AG10803 (cell line): ENCODE measurements at places on chromosomes 3 and 15.

GRCh38 chr3:57048052-57048671, 12.3 kb upstream of the SPATA12 start:
- DNase-seq = peak; percentile 94

- DNase-seq = peak; percentile 42
These were observed 90.2 kb upstream of the CHD2 start for GRCh38 chr15:92809880-92810361.

- DNase-seq = no peak
These were observed 66.6 kb downstream of the PDZRN3 start for GRCh38 chr3:73557986-73558726.

DNA sequence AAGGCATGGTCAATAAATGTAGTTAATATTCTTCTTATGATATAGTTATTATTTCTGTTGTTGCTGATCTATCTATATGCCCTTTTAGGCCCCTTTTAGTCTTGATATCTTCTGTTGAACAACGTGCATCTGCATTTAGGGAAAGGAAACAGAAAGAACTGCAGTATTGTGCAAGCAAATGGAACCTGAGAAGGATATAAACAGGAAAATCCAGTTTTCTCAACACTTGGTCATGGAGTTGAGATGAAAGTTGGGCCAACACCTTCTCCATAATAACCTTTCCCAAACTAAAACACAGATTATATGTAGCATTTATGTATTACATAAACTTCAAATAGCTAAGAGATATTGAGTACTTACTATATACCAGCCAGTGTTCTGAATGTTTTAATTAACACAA, 179.7 kb downstream of the ADAMTS9 start:
- no peak for DNase-seq

DNA sequence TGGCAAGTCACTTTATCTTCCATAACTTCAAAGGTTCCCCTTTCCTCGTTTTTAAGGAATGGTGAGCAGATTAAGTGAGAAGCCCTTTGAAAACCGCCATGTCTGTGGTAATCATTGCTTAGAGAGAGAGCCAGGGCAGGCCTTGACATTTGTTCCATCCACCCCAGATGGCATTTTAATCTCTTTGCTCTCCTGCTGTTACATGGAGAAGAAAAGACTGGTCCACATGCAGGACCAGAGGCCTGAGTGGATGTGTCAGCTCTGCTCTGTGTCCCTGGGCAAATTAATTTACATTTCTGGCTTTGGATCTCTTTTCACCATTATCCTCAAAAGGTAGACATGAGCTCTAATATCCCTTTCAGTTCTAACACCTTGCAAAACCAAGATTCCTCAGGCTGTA, 157.3 kb upstream of the LPP start:
- DNase-seq = no peak

GRCh38 chr15:33722005-33722672, 246.2 kb upstream of the CHRM5 start:
- peak; percentile 30 for DNase-seq

- DNase-seq = peak; percentile 68
These were observed 40.8 kb downstream of the RARB start for GRCh38 chr3:25468866-25469319.

DNA sequence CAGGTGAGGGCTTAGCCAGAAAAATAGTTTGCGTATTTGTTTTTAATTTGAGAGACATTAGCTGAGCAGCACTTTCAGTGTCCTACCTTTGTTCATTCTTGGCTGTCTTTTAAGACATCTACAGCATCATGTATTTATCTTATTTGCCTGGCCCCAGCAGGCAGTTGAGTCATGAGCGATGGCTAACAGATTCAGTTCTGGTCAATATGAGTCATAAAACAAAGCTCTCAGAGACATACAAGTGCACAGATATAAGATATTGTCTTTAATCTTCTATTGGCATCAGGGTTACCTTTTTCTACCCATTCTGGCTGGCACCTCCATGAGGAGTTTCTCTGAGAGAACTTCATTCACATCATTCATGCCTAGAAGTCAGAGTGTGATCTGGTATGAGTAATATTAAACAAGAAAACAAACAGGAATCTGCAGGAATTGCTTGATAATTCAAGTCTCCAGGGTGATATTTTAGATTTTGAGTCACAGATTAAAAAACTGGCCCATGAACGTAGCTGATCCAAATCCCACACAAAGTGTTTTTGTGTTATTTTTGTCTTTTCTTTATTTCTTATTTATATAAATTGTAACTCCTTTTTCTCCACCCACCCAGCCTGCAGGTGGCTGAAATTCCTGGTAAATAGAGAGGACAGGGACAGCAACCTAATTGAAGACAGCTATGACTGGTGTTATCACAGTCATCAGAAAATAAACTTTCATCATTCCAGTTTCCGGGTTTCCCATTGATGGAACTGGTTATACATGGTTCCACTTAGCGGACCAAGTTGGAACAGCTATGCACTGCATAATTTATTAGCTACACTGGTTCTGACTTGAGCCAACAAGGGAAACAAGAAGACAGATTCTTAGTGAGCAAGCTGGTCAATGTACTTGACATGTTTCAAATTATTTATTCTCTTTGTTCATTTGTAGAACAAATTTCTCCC, 47.3 kb downstream of the PLSCR2 start:
- peak; percentile 1 for DNase-seq

GRCh38 chr15:75565062-75565970, 13.8 kb downstream of the PTPN9 start:
- peak; percentile 46 for DNase-seq

DNA sequence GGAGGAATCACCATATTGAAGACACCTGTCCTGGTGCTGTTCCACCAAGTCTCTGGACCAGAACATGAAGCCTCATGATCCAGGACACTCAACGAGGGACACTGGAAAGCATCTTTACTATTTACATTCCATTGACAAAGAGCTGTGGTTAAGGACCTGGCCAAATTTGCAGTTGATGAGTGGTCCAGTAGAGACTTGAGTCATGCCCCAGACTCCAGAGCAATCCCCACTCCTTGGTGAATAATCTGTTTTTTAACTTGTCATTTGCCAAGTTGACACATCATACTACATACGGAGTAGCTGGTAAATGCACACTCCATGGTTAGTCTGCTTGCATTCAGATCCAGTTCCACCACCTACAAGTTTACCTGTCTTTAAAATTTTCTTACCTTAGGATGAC, 1.2 kb upstream of the COL6A6 start:
- peak; percentile 21 for DNase-seq

DNA sequence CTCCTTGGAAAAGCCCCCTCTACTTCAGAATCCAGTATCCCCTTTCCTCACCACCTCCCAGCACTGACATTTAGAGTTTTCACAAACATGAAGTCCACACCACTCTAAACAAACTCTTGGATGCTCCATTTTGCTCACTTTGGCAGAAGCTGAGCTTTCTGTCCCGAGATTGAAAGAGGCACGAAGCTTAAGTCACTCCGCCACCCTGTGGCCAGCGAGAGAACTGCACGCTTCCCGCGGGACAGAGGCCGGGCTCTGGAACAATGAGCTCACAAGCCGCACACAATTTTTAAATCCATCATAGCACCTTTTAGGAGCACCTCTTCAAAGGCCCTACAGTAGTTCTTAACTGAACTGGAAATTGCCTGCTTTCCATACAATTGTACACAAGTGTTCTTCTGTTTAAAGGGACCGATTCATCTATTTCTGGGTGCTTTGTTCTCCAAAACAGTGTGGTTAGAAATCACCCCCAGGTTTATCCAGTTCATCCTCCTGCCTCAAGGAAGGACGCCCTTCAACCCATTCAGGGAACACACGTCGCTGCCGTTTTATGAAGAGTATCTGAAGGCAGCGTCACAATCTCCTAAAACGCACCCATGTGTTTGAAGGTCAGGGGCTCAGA, 226.1 kb downstream of the VPS13C start:
- peak; percentile 77 for DNase-seq

DNA sequence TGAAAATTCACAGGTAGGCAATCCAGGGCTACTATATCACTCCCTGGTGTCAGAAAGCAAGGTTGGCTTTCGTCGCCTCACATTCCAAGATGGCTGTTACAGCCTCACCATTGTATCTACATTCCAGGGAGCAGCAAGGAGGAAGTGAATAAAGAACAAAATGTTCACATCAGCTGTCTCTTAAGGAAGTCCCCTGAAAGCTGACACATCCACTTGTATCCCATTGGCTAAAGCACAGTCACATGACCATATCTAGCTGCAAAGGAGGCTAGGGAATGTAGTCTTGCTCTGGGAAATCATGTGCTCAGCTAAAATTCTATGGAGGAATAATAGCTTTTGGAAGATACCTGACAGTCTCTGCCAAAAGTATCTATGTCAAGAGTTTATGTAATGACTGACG, 12.8 kb upstream of the GATA2 start:
- no peak for DNase-seq

DNA sequence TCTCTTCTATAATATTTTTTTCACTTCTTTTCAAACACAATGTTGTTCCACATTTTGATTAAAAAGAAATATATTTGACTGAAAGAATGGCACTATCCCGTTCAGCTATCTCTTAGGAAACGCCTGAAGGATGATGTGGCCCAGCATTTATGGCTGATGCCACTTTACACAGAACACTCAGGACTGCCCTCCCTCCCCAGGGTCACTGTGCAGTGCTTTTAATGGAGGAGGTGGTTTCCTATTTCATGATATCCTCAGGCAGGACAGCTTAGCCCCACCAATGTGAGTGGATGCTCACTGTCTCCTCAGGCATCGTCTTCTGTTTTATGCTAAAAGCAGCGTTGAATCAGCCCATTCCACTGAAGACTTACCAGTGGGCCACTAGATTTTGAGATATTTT, 135.9 kb downstream of the KCNAB1 start:
- no peak for DNase-seq

DNA sequence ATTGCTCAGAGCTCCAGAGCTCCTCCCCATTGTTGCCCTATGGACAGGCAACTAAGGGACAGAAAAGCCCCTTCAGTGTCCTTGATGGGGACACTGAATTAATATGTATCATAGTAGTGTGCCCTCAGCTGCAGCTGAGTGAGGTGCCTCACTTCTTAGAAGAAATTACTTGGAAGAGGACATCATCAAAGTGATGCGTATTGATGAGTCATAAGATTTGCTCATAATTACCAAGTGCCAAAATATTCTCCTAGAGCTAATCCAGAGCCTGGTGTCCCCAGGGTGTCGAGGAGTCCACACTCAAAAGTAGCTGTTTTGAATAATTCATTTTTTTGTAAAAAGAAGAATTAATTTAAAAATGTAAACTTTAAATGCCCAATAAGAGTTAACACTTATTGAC, 200.7 kb upstream of the SEMA6D start:
- DNase-seq = peak; percentile 20

DNA sequence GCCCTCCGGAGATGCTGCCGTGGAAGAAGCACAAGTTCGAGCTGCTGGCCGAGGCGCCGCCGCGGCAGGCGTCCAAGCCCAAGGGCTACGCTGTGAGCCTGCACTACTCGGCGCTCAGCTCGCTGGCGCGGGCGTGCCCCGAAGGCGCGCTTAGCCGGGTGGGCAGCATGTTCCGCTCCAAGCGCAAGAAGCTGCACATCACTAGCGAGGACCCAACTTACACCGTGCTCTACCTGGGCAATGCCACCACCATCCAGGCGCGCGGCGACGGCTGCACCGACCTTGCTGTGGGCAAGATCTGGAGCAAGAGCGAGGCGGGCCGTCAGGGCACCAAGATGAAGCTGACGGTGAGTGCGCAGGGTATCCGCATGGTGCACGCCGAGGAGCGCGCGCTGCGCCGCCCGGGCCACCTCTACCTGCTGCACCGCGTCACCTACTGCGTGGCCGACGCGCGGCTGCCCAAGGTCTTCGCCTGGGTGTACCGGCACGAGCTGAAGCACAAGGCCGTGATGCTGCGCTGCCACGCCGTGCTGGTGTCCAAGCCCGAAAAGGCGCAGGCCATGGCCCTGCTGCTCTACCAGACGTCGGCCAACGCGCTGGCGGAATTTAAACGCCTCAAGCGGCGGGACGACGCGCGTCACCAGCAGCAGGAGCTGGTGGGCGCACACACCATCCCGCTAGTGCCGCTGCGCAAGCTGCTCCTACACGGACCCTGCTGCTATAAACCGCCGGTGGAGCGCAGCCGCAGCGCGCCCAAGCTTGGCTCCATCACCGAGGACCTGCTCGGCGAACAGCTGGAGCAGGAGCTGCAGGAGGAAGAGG, 1.3 kb downstream of the FAM43A start:
- DNase-seq = peak; percentile 60

DNA sequence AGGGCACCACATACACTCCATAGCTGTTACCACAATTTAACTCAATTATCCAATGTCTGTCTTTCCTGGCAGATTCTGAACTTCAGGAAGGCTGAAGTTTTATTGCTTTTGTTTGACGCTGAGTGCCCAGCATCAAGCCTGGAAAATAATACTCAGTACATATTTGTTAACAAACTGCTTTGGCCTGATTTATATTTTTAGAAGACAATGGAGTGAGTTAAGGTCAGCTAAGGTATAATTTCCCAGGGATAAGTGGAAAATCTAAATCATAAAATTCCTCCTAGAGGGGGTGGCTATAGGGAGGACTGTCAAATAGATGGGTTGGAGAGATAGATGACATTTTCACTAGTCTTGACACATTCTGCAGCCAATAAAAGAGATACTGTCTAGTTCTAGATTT, 659.4 kb upstream of the ADAMTS9 start:
- no peak for DNase-seq

DNA sequence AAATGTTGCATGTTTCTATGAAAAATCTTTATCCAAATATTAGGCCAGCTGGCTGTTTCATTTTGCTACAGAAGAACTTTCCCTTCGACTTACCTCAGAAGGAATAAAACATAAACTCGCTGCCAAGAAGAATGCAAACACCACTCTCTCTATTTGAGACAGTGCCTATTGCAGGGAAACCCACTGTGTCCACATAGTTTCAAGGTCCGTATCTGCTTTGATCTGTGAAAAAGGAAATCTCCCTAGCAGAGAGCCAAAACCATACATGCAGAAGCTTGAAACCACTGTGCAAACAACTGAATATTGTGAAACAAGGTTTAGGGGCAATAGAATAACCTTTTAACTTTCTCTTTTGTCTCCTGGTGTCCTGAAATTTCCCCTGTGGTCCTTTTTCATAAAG, 35.0 kb upstream of the CAPN7 start:
- DNase-seq = no peak

GRCh38 chr15:42737529-42738328, 801 bp upstream of the CDAN1 start:
- DNase-seq = no peak

DNA sequence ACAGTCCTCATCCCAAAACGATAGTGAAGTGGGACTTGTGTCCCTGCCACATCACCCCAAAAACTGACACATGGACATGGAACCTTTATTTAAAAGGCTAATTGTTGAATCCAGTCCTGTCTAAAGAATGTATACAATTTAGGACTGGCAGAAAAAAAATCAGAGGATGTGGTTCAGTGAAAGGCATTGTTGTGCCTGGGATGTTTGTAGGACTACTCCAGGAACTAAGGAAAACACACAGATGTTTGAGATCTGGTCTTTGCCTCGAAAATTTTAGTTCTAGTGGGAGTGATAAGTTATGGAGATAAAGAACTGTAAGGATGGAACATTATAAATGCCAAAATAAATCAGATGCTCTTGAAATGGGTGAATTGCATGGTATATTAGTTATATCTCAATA, 27.2 kb downstream of the VGLL4 start:
- DNase-seq = peak; percentile 62

DNA sequence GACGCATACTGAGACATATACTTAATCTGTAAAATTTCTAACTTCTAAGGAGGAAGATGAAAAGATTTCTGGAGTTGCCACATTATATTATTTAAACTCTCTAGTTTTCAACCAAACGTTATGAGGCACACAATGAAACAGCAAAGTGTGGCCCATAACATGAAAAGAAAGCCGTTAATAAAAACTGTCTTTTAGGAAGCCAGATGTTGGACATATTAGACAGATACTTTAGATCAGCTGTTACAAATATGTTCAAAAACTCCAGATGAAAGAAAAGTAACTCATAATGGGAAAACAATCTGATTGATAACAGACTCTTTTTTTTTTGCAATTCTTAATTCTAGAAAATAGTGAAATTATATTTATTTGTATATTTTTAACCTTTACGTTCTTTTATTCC, 34.3 kb downstream of the ADAMTSL3 start:
- no peak for DNase-seq
